NCI-H187 treated with DMSO at 0.1 percent for 48 hours (cell line): ENCODE measurements at places on chromosomes 2 and 18.

GRCh38 chr2:141411419-141411818 lies 719.4 kb downstream of the LRP1B start:
- no peak for DNase-seq

GRCh38 chr2:85811180-85812093 lies 57.6 kb downstream of the ATOH8 start:
- DNase-seq: no peak

DNA sequence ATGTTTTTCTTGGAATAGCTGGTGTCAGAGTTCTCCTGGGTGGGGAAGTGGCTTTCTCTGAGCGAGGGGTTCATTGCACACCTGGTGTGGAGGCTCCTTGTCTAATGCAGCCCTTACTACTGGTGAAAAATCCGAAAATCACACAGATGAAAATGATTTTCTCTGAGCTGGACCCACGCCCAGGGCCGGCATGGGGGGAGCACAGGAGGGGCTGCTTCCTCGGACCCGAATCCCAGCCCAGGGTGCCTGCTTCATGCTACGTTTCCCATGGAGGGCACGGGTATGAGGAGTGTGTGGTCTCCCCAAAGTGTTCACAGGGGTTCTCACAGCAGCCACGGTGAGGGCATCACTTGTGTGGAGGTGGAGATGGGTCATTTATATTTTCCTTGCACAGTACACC lies 288.0 kb upstream of the HDAC4 start:
- no peak for DNase-seq

DNA sequence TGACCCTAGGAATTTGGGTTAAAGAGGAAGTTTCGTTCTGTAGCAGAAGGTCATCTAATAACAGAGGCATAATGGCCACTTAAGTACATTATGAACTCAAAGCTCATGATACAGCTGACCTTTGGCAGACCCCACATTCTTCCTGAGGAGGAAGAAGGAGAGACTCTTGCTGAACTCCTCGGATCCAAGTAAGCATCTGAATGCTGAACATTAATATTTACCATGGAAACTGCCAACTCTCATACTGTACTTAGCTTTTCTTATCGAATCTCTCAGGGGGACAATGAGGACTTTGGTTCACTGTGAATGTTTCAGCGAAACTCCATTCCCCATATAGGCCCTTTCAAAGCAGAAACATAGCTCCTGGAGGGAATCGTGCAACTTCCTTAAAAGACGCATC lies 781.4 kb upstream of the GYPC start:
- DNase-seq: no peak

GRCh38 chr2:24400207-24400907 lies 40.0 kb upstream of the ITSN2 start:
- DNase-seq: no peak
